Prostate gland (tissue), 2 donors: ENCODE measurements at places on chromosomes 11 and 22. TPM values are rescaled to one million over a fixed set of nuclear protein-coding genes. Genes with fewer than 3 reads are reported as not detected.

GRCh38 chr11:45026835-45027234 is 76.2 kb upstream of the TP53I11 start:
- no peak for DNase-seq

GRCh38 chr22:31973739-31974138 is 29.4 kb downstream of the YWHAH start:
- no peak for DNase-seq

GRCh38 chr11:17502630-17503029 is 26.0 kb upstream of the ABCC8 start:
- DNase-seq: no peak

DNA sequence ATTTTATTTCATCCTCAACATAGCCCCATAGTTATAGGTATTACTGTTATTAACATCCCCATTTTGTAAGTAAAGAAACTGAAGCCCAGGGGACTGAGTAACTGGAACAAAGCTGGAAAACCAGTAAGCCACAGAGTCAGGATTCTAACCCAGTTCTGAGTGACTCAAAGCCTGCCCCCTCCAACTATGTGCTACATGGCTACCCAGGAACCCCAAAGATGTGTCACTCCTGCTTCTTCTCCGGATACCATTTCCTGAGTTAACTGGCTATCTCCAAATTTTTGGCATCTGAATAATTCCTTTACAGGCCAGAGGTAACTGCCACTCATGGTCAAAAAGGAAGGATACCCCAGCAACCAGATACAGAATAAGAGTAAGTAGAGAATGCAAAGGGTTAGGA is 43.6 kb downstream of the TENM4 start:
- DNase-seq: no peak

P4HA3 gene
- 0.80 TPM for total RNA-seq
